Activated naive CD4-positive, alpha-beta T cell treated with Interleukin-2 at 50 U/mL for 16 hours (primary cell): ENCODE measurements at places on chromosomes 13 and 19.

DNA sequence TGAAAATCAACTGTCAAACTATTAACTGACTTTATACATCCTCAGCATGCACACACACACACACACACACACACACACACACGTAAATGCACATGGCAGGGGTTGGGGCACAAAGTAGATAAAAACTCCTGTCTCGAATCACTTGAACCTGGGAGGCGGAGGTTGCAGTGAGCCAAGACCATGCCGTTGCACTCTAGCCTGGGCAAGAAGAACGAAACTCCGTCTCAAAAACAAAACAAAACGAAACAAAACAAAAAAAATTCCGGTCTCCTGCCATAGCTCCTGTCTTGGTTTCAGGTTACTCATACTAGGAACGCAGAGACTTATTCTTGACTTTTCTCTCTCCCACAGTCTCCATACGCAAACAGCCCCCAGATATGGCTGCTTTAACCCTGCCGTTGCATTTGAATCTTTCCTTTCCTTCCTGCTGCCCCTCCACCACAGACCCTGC, 148.9 kb downstream of the SHISA2 start:
- DNase-seq, result peak; percentile 47

- DNase-seq, result no peak
Observed at GRCh38 chr19:2491130-2491801, 15.3 kb downstream of the GADD45B start.

DNA sequence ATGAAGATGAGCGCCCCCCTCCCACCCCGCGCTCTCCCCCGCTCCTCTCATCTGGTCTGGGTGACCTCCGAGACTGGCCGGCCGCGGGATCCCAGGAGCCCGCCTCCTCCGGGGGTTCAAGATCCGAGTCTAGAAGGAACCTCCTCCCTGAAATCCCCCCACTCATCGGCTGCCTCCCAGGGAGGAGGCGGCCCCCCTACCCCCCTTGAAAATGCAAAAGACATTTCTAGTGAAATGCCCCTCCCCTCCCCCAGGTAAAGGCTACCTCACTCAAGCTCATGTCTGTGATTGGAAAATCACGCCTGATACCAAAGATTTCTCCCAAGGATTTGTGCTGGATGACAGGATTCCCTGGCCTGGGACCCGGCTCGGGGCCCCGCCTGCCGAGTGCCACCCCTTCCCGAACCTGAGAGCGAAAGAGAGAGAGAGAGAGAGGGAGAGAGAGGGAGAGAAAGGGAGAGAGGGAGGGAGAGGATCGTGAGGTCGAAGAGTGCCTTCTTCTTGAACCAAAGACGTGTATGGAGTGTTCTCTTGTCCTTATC, 23.4 kb downstream of the ONECUT3 start:
- DNase-seq, result no peak

DNA sequence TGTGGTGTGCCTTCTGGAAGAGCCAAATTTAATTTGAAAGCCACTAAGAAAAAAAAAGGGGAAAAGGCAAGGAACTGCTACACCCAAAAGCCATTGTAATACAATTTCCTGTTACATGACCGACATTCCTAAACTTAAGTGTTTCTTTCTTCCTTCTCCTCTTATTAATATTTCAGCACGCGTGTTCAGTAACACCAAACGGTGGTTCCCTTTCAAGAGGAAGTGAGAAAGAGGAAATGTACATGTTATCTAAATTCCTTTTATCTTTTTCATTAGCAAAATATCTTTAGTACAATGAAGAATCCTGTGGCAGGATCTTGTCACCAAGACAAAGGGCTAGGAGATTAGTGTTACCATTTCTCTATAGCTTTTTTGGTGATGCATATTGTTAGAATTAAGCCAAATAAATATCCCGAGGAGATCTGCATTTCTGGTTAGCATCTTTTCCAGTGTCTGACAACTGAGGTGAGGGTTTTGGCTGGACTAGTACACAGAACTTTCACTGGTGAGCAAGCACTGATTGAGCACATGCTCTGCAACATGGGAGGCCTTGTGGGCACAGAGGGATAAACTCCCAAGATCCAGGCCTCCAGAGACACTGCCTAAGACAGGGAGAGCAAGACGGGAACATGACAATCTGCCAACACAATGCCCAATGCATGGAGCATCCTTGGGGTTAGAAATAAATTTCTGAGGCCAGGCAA, 22.1 kb downstream of the LATS2 start:
- DNase-seq, result no peak

- no peak for DNase-seq
Observed at GRCh38 chr13:32045982-32046785, 14.6 kb downstream of the FRY start.

GRCh38 chr13:112889351-112890290, 79.4 kb upstream of the MCF2L start:
- no peak for DNase-seq

GRCh38 chr19:33840783-33841182, 44.1 kb downstream of the KCTD15 start:
- DNase-seq, result no peak

GRCh38 chr13:110070511-110071120, 236.3 kb downstream of the COL4A1 start:
- no peak for DNase-seq

DNA sequence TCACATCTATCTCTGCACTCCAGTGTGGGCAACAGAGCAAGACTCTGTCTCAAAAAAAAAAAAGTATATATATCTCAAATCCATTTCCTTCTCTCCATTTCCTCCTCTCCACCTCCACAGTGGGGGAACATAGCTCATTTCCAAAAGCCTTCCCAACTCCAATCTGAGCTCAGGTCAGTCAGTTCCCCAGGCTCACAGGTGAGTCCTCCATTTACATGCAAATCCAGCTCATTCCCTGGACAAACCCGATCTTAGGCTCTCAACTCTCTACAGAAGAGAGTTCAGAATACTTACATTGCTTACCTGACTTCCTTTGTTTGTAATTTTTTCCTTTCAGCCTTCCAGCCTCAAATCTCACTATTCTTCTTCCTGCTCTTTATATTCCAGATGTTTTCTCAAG, 518.3 kb downstream of the GPC6 start:
- DNase-seq, result no peak

GRCh38 chr19:38676023-38676877, 28.8 kb downstream of the ACTN4 start:
- DNase-seq, result no peak

DNA sequence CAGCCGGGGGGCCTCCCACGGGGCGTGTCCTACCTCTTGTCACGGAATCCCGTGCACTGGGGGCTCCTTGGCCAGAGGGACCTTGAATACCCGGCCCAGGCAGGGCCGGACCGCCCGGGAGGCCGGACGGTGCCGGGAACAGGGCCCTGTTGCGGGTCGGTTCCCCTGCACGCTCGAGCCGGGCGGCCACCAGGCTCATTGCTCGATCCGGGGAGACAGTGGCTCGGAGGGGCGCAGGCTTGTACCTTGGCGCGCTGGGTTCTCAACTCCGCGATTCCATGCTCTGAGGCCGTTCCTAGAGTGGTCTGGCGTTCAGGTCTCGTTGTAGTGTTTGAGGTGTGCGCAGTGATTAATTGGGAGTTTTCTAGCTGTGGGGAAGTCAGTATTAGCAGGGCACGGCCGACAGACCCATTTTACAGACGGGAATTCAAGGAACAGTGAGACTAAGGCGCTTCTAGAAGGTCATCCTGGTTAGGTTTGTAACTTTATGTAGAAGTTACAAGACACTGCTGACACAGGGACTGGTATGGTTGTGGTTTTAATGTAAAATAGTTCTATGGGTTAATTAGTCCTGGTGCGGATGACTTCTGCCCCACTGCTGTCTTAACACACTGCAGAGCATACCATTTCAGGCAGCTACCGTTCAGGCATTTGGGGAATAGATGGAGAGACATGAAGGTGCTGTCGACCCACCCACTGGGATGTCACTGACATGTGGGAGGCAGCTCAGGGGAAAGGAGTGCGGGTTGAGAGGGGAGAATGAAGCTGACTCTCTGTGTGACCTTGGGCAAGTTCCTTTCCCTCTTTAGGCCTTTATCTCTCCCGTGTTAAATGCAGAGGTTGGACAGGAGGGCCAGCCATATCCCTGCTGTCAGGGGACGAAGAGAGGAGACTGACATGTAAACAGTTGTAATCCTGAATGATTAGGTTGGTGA, 592 bp downstream of the CLPTM1 start:
- DNase-seq, result peak; percentile 7

DNA sequence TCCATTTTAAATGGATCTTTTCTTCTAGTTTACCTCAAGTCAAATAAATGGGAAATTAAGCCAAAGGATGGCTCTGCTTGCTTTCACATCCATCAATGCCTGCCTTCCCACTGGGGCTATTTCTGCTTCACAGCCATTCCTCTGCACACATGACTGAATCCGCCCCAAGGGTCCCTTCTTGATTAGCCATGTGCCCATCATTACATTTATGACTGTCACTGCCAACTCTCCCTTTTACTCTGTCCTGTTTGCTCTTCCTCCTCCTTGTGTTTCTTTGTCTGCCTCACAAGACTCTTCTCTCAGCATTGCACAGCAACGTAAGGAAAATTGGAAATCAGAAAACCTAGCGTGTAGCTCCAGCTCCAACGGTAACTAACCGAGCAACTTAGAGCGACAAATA, 410.2 kb downstream of the TBC1D4 start:
- no peak for DNase-seq

GRCh38 chr19:30366282-30366681, 5.9 kb upstream of the ZNF536 start:
- no peak for DNase-seq

- no peak for DNase-seq
Observed at GRCh38 chr13:114054264-114054663, 78.2 kb downstream of the RASA3 start.

DNA sequence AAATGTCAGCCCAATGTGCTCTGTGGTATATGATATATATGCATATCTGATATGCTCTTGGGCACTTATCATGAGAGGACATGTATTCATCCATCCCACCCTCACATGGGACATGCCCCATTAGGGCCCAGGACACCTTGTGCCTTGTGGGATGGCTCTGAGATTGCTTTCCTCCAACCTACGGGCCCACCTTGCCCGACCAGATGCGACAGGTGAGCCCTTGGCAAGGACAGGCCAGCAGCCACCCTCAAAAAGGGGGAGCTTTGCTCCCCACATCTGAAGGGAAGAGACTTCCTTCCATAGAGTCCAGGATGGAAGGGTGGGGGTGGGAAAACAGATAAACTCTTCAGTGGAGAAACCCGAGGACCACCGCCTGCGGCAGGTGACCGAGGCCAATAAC, 58.6 kb downstream of the SLC7A1 start:
- no peak for DNase-seq

DNA sequence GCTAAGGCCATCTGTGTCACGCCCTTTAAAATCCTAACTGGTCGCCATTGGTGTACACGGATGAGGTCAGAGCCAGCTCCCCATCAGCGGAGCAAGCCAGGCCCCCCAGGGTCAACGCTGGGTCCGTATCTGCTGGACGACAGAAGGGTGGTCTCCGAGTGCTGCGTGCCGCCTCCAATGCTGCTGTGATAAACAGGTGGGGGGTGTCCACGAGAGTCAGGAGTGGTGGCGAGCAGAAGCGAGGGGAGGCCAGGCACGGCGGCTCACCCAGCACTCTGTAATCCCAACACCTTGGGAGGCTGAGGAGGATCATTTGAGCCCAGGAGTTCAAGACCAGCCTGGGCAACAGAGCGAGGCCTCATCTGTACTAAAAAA, 30.8 kb upstream of the CACTIN start:
- DNase-seq, result no peak

- no peak for DNase-seq
Observed at GRCh38 chr13:41962994-41963393, 2.1 kb upstream of the VWA8 start.

DNA sequence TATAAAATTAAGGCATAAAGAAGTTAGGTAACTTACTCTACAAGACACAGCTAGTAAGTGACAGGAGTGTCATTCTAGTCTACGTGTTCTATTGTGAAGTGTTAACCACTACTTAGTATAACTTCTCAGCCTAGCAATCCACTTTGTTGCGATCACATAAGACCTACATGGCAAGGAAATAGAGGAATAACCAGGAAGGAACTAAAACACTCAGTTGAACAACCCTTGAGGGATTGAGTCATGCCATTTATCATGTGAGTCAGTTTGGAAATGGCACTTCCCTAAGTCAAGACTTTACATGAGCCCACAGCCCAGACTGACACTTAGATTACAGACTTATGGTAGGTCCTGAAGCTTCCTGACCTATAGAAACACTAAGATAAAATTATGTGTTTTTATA, 279.5 kb upstream of the PCDH20 start:
- no peak for DNase-seq

GRCh38 chr19:34320277-34320676, 44.7 kb upstream of the GPI start:
- no peak for DNase-seq

DNA sequence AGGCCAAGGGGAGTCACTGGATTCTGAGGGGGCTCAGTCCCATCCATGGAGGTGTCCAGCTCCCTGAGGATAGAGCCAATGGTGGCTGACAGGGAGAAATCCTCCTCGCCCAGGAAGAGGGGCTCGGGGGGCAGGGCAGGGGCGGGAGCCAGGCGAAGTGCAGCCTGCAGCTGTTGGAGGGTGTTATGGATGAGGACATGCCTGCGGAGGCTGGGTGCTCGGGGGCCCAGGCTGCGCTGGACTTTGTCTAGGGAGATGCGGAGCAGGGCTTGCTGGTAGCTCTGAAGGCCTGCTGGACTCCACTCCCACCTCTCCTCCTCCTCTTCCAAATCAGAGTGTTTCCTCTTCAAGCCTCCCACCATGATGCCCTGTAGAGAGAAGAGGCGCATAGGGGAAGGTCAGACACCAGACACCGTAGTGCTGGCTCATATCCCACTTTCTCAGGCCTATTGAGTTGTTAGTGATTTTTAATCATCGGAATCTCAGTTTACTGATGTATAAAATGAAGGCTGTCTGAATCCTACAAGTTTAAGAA, 2.3 kb downstream of the SERTAD3 start:
- no peak for DNase-seq

GRCh38 chr19:45050036-45050435, 11.2 kb downstream of the CLASRP start:
- DNase-seq, result no peak

GRCh38 chr19:55247621-55248099, 11.2 kb downstream of the PPP6R1 start:
- no peak for DNase-seq

DNA sequence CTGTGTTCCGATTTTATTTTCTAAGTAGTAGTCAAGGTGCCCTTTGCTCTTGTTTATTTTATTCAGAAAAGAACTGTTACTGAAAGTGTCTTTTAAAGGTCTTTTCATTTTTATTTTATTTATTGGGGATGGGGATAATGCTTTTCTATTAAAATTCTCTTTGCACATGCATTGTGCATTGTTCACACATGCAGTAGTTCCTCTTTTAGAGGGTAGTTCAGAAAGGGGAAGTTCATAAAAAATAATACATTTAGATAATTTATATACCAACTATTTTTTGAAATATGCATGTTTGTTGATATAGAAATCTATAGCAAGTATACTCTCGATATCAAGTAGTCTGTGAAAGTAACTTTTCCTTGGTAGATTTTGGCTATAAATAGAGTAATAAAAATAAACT, 3.5 kb downstream of the GPC5 start:
- DNase-seq, result no peak

- DNase-seq, result no peak
Observed at GRCh38 chr13:113666329-113666670, 719 bp upstream of the GRK1 start.

DNA sequence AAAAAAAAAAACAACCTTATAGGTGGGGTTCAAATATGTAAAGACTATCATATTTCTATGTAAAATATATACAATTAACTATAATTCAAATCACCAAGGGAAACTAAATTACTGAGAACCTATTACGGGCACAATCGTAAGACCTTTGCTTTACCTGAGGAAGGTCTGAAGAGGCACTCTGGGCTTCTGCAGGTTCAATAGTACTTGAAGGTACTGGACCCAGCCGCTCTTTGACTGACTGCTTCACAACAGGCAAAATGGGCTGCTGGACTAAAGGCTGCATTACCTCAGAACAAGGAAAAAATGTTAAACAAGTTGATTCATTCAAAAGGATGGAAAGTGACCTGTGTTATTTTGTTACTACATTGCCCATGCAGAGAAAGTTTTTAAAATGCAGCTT, 51.8 kb downstream of the RBM26 start:
- no peak for DNase-seq
